Activated T-cell treated with anti-CD3 and anti-CD28 coated beads for 4 hours (primary cell): ENCODE measurements at places on chromosomes 12 and 14.

DNA sequence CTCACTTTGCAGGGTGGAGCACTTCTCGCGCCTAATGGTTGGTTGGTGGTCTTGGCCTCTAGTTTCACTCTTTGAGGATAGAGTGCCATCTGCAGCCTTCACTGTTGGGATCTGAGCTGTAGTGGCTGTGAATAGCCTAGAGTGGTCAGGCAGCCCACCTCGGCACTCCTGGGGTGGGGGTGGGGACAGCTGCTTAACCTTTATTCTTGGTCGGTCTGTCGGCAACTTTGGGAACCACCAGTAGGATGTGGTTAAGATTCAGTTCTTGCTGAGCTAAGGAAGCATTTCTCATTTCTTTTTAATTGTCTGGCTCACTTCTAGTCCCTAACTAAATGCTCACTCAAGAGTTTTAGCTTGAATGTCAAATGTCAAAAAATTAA is 21.1 kb downstream of the TMBIM6 start:
- DNase-seq = no peak

- DNase-seq = no peak
Measured at GRCh38 chr12:106194351-106194750, 53.5 kb downstream of the CKAP4 start.

DNA sequence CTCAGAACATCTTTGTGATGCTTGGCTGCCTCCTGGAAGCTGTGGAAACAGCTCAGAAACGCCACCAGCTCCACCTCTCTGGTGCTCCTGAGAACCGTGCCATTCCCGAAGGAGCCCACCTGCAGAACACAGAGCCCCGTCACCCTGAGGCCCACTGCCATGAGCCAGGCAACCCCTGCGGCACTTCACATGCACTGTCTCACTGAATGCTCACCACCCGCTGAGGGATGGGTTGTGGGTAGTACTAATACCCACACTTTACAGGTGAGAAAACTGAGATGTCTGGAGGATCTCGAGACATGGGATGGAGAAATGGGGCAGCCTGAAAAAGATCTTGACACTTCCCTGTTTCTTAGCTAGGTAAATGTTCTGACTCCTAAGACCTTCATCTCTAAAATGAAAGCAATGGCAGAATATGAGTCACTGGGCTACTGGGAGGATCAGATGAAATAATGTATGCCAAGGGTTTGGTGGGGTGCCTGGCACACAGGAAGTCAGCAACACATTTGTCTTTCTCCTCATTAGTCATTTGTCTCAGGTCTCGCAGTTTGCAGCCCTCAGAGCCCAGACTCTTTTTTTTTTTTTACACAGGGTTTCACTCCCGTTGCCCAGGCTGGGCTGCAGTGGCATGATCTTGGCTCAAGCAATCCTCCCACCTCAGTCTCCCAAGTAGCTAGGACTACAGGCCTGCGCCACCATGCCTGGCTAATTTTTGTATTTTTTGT is 5.3 kb downstream of the OASL start:
- DNase-seq = peak; percentile 21

GRCh38 chr12:8466241-8466640 is 10.5 kb downstream of the CLEC6A start:
- DNase-seq = no peak

- DNase-seq = no peak
Measured at GRCh38 chr12:124267205-124267778, 27.6 kb upstream of the RFLNA start.

GRCh38 chr12:129659961-129660622 is 243.7 kb downstream of the TMEM132D start:
- no peak for DNase-seq

GRCh38 chr14:96843137-96843536 is 46.0 kb downstream of the VRK1 start:
- DNase-seq = no peak

DNA sequence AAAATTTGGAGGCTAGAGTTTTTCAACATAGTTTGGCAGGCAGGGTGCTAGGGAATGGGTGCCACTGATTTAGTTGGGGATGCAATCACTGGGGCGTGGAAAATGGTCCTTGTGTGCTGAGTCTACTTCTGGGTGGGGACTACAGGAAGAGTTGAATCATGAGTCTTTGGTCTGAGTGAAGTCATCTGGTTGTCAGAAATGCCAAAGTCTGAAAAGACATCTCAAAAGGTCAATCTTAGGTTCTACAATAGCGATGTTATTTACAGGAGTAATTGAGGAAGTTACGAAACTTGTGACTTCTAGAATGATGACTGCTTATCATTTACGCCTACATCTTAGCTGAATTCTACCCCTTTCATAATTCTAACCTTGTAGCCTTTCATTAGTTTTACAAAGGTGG is 209.1 kb downstream of the NUBPL start:
- no peak for DNase-seq

GRCh38 chr14:64202716-64203115 is 91.5 kb downstream of the ESR2 start:
- DNase-seq = no peak

DNA sequence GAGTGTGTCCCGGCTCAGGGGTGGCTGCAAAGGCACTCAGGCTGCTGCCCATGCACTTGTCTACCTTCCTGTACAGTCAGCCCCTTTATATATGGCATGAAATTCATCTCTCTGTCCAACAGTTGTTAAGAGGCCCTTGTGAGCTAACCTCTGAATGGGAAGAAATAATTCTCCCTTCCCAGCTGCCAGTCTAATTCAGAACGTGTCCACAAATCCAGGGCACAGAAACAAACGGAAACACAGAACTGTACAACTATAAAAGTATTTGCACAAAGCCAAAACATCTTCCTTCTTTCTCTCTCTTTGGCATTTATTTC is 849 bp downstream of the KRT5 start:
- no peak for DNase-seq

DNA sequence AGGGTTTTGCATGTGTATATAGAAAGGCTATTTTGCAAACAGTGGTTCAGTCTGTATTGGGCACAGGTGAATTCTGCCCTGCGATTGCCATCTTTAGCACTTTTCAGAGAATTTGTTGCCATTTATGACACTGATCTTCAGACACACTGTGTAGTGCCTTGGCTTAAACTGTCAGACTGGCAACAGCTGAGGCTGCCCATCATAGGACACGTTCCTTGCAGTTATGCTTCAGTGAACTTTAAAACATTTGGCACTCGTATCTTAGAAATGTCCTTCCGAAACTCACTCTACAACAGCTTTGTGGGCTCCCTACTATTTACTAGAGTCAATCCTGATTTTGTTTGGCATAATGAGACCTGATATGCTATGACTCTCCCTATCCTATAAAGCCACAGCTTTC is 29.1 kb downstream of the AP5M1 start:
- no peak for DNase-seq

GRCh38 chr12:57693317-57693658 is 644 bp upstream of the OS9 start:
- no peak for DNase-seq

DNA sequence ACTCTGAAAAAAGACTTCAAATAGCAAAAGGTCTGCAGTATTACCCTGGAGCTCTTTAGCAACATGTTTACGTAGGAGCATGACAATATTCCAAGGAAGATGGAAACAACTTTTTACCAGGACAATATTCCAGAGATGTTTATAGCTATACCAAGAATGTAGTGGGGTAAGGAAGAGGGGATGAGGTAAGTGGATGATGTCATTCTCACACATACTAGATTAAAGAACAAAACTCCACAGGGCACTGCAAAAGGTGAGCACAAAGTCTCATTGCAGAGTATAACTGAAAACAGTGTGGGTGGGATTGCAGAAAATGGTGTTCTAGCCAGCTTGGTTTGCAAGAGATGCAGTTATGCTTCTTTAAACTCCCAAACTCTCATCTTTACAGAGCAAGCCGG is 8.4 kb downstream of the CMTM5 start:
- DNase-seq = no peak

DNA sequence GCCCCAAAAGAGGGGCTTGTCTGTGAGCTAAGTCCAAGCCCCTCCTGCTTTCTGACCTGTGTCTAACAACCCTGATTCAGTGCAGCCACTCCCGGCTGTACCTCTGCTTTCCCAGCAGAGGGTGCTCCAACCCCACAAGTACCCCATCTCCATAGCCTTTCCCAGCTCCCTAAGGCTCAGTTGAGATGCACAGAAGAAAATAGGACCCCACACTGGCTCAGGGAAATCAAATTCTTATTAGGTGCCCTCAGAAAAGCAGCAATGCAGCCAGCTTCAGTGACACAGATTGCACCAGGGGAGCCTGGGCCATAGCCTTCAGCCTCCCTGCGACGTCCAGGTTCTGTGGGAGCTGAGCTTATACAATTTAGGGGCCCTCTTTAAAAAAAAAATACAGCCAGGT is 49.9 kb downstream of the LRRC74A start:
- peak; percentile 32 for DNase-seq

DNA sequence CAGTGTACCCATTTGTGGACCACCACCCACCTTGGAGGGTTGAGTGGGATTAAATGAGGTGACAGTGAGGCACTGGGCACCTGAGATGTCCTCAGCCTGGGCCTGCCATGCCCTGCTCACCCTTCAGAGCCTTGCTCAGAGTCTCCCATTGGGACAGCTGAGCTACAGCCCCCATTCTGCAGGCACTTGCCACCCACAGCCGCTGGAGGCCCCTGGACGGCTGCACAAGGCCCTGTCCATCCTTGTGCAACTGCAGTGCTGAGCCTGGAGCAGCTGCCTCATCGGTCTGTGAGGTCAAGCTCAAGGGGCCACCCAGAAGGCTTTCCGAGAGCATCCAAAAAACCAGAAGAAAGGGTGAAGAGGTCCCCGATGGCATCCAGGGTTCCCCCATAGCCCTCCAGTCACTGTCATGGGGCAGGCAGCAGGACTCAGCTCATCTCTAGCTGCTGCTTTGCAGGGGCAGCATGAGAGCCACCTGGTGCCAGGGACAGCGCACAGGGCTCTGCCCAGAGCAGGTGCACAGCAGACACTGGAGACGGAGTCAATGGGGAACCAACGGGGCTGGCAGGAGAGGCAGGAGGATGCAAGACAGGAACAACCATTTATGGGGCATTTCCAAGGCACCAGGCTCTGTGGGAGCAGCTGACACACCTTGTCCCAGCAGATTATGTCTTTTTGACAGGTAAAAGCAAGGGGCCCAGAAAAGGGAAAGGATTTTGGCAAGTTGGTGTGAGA is 84.6 kb downstream of the ARL6IP4 start:
- DNase-seq = no peak

- DNase-seq = no peak
Measured at GRCh38 chr14:101217080-101217463, 313.6 kb upstream of the RTL1 start.

GRCh38 chr12:19316425-19316824 is 122.9 kb upstream of the AEBP2 start:
- DNase-seq = no peak

GRCh38 chr14:56846970-56847930 is 37.0 kb upstream of the OTX2 start:
- DNase-seq = no peak

DNA sequence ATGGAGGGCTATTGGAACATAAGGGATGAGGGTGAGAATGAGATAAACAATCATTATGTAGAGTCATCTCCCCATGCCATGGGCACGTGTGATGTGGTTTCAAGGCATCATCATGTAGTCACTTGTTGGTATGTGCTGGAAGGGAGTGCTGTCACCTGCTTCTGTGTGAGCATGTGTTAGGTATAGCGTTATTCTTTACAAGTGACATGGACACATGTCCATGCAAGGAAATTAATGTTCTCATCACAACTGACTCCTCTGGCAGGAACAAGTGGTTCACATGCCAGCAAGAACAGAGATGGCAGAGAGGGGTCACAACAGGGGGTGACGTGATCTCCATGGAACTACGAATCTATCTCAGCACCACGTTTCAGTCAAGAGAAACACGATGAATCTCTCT is 815.8 kb downstream of the BCL11B start:
- no peak for DNase-seq

GRCh38 chr12:105920161-105920684 is 218.5 kb downstream of the NUAK1 start:
- DNase-seq = no peak

DNA sequence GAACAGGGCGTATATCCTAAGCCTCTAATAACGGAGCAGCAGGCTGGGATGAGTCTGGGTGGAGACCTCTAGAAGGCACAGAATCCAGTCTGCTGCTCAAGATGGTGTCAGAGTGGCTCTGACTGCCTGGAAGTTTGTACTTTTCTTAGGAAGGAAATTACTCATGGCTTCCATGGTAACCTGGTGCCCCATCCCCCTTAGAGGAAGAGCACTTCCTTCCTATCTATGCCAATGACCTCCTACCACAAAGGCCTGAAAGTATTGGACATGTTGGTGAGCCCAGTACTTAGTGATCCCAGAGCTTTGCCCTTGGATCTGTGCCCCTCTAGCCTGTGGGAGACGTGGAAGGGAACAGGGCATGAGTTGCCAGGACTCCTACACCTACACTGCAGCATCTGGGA is 1.5 kb downstream of the BATF start:
- no peak for DNase-seq

- DNase-seq = no peak
Measured at GRCh38 chr14:103529383-103530365, 678 bp downstream of the TRMT61A start.

DNA sequence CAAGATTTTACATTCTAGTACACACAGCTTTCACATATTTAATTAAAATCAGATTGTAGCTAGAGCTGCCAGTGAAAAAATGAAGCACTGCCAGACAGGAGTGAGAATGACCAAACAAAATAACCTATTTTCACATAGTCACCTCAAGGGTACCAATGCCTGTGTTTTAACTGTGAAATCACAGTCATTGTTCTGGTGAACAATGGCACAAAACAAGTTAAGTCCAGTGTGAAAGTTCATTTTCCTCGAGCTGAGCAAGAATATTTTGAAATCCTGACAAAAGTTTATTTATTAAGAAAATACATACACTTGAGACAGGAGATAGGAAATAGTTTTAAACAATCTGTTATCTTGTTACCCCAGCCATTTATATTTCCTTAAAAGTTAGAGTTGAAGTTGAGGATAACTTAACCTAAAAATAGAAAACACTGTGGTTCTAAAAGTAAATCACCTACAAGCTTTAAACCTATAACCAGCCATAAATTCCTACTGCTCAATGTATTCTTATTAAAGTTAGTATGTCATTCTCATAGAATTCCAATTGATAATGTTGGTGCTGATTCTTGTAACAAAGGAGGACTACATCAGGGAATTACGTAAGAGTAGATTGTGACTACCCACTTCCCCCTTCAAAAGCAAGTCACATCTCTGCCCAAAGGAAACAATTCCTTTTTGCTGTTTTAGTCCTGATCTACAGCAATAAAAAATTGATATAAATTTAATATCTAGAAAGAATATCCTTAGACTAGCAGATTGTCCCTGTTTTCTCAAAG is 15.9 kb downstream of the DENND5B start:
- no peak for DNase-seq

DNA sequence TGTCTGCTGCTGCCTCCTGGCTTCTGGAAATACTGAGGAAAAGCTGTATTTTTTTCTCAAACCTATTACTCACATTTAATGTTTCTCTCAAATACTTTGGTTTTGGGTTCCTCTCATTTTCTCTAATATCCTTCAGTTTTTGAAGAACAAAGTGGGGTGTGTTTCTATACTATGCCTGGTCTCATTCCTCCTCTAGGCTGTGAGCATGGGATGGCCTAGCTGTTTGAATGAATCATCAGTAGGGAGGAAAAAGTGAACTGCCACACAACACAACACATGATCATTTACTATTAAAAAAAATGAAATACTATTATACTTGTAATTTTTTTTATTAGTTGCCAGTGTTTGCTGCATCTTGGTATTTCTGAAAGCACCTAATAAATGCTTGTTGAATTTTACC is 11.3 kb upstream of the SMCO3 start:
- no peak for DNase-seq

GRCh38 chr12:51920046-51920445 is 12.7 kb downstream of the ACVRL1 start:
- DNase-seq = no peak
